ENCODE measurements at places on chromosomes 11 and 22. TPM values are rescaled to one million over a fixed set of nuclear protein-coding genes. Genes with fewer than 3 reads are reported as not detected.

The RIMBP3B gene
- not detected for total RNA-seq

The MACROD1 gene
- total RNA-seq, result 17.5 TPM

The ANKRD42 gene
- 4.2 TPM for total RNA-seq

The RAB1B gene
- 65.0 TPM for total RNA-seq
